Lower lobe of right lung (tissue), 2 donors: ENCODE measurements at places on chromosomes 3 and 15. TPM values are rescaled to one million over a fixed set of nuclear protein-coding genes. Genes with fewer than 3 reads are reported as not detected.

Gene SLC25A36
- total RNA-seq: 91.5 TPM

Gene FRMD5
- 0.12 TPM for total RNA-seq

Gene ERICH6
- total RNA-seq: not detected

Gene CA12
- total RNA-seq: 4.9 TPM

Gene ATG7
- 61.7 TPM for total RNA-seq

Gene TLR9
- total RNA-seq: 1.0 TPM

Gene RAB11A
- total RNA-seq: 218 TPM

Gene GUCA1C
- not detected for total RNA-seq
